D341Med (cell line): ENCODE measurements at places on chromosomes 5 and 9.

GRCh38 chr9:129656795-129657390, 8.6 kb upstream of the PRRX2 start:
- no peak for DNase-seq

DNA sequence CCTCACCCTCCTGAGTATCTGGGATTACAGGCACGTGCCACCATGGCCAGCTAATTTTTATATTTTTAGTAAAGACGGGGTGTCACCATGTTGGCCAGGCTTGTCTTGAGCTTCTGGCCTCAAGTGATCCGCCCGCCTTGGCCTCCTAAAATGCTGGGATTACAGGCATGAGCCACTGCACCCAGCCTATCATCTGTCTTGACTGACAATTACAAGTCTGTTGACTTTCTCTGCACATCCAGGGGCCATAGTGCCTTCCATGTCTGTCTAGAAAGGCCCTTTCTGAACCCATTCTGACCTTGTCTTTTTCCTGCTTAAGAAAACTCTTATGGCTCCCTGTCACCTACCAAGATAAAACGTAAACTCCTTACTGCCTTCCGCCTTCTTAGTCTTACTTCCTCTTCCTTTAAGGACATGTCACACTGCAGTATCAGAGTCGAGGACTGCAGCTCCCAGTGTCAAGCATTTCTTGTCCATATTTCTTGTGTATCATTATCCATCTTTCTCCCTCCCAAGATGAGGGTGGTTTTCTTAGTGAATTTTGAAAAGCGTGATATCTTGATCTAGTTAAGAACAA, 49.9 kb upstream of the SHB start:
- DNase-seq = no peak

GRCh38 chr9:127905004-127905728, 5.8 kb upstream of the ST6GALNAC6 start:
- DNase-seq = no peak

- DNase-seq = no peak
Observed at GRCh38 chr9:3954331-3955304, 345.2 kb downstream of the GLIS3 start.

DNA sequence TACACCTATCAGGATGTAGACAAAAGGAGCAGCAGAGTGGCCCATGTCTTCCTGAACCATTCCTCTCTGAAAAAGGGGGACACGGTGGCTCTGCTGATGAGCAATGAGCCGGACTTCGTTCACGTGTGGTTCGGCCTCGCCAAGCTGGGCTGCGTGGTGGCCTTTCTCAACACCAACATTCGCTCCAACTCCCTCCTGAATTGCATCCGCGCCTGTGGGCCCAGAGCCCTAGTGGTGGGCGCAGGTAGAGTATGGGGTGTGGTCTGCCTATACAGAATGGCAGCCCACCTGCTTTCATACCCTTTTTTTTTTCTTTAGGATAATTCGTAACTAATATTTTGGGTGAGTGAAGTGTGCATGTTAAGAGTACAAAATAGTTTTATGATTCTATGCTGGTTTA, 1.1 kb downstream of the SLC27A6 start:
- no peak for DNase-seq

DNA sequence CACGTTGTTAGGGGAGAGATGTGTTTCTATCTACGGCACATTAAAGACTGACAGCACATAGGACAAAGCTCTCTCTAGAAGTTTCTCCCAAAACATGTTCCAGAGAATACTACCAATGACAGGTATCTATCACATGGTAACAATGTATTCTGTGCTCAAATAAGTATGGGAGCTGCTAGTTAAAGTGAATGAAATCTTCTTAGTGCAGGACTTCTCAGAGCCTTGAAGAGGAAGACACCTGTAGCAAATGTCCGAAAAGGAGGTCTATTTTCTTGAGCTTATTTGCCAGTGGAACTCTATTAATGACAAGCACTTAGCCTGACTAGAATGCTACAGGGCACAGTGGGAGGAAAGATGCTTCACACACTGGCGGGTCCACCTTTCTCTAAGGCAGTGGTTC, 137.4 kb downstream of the ENTREP1 start:
- no peak for DNase-seq

DNA sequence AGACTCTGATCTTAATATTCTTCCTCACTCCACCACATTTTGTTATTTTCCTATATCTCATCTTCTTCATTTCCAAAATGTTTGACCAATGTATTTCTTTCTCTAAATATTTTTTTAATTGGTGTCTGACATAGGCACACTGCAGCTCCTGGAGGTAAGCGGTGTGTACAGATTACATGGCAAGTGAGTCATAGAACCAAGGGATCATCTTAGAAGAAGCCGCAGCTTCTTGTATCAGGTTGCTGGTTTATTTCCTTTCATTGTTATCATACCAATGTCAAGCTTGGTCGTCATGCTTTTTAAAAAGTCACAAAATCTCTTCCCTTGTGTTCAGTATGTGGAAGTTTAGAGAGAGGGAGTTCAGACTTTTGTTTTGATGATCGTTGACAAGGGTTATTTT, 526.1 kb upstream of the CDH18 start:
- DNase-seq = no peak

- no peak for DNase-seq
Observed at GRCh38 chr5:61816585-61817450, 484.8 kb downstream of the ZSWIM6 start.

- no peak for DNase-seq
Observed at GRCh38 chr5:150398722-150399523, 13.8 kb downstream of the CD74 start.
